ENCODE measurements at places on chromosomes 12 and 14. TPM values are rescaled to one million over a fixed set of nuclear protein-coding genes. Genes with fewer than 3 reads are reported as not detected.

GRCh38 chr14:69999261-69999674, 120.1 kb downstream of the SMOC1 start:
- DNase-seq: no peak

The PLEKHH1 gene
- 87.7 TPM for polyA plus RNA-seq

- DNase-seq: no peak
Observed at GRCh38 chr14:25461780-25462179, 411.8 kb upstream of the STXBP6 start.

The SENP1 gene
- polyA plus RNA-seq: 31.7 TPM

DNA sequence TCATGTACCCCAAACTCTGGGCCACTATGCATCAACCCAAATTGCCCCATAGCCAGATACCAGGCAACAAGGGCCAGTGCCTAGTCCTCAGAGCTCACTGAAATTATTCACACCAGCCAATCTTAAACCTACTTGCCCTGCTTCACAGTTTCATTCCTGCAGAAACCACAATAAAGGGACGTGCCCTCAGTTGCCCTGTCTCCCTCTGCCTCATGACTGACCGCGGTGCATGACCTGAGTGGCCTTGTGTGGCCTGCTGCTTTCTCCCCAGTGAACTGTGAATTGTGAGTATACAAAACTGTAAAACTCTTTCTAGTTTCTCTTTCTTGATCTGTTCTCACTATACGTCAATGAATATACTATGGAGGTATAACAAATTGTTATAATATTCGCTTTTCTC, 490.9 kb upstream of the MIS18BP1 start:
- no peak for DNase-seq

DNA sequence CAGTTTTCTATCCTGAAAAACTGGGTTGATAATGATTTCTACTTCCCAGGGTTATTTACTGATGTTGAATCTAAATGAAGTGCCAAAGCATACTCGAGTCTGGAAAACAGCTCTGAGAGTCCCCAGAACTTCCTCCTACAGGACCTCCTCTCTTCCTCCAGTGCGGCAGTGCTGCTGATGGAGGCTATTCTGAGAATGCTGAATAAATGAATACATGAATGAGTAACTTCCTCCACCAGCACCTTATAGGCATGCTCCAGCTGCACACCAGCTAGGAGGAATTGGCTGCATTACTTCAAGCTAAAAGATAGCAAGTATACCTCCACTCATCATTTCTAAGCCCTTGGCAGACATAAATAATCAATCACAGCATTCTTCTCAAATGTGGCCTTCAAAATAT, 448.8 kb upstream of the CCDC196 start:
- no peak for DNase-seq

The VAMP1 gene
- polyA plus RNA-seq: 13.5 TPM

GRCh38 chr12:83461336-83461935, 774.7 kb downstream of the TMTC2 start:
- DNase-seq: no peak

DNA sequence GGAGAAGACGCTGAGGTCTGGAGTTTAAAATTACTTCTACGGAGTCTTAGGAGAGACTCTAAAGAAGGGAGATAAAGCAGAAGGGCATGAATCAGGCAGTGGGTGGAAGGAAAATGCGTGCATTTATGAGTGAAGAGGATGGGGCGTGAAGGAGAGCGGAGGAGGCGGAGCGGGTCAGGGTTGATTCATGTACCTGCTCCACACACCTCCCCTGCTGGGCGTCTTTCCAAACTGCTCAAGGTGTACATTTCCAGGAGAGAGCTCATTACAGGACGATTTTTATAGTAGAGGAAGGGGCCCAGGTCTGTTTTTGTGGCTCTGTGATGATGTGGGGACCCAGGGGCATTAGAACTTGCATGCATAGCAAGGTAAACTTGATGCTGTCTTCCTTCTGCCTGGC, 65.0 kb upstream of the ASPG start:
- no peak for DNase-seq

The FAM222A gene
- polyA plus RNA-seq: 6.5 TPM

GRCh38 chr12:32171211-32171610, 64.6 kb downstream of the BICD1 start:
- no peak for DNase-seq

The KRT78 gene
- polyA plus RNA-seq: not detected

DNA sequence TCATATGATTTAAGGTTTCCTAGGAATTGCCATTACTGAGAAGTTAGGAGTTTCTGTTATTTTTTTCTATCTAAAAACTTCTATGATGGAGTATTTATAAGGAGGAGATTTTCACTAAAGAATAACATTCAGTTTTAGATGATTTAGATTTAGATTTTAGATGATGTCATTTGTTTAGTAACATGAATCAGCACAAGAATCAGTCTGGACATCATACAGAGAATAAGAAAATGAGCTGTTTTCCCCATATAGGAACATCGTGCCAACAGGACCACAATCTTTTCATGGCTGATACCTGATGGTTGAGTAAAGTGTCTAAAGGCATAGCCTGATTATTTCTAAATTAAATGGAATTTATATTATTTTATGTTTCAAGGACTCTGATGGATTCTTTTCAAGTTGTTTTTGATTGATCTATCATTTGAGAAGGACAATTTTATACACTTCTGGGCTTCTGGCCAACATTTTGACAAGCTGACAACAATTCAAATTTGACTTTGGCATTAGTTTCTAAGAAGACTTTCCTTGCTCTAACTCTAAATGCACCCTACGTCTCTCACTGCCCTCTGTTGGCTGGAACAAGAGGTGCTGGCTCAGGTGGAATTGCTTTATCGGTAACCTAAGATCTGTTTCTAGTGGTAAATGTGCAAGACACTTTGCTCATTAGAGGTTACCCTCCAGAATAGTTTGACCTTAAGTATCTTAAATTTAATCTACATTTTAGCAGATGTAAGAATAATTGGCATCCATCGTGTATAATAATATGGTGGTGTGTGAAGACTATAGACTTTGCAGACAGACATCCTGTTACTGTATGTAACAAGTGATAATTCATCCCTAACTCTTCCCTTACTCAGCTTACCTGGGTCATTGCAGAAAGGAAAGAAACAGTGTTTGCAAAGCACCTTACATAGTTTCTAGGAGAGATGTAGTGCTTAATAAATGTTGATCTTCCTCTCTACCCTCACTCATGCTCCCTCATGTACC, 42.8 kb upstream of the CPSF6 start:
- DNase-seq: no peak

The HHIPL1 gene
- polyA plus RNA-seq: 0.98 TPM

DNA sequence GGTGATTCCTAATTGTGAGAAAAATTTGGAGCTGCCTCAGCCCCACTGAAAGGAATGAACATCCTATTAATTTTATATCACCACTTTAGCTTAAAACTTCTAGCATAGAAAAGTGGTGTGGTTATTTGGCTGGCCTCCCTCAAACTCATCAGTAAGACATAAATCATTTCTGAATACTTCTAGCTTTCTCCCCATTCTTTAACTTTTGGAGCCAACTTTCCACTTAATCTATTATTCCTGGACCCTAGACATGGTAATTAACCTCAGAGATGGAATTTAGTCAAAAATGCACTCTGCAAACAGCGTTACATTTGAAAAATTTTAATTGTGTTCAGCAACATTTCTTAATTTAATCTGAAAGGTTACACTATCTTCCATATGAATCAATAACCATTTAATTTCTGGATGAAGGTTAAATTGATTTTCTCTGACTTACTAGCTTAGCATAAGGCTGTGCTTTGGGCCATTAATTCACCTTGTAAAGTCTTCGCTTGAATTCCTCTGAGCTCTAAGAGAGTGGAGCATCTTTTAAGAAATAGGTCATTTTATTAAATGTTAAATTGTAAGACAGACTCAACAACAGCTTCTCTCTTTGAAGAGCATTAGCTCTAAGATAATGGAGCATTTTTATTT, 753.6 kb upstream of the STXBP6 start:
- no peak for DNase-seq

The HOXC13 gene
- 0.05 TPM for polyA plus RNA-seq

The CACNA2D4 gene
- polyA plus RNA-seq: 1.9 TPM

DNA sequence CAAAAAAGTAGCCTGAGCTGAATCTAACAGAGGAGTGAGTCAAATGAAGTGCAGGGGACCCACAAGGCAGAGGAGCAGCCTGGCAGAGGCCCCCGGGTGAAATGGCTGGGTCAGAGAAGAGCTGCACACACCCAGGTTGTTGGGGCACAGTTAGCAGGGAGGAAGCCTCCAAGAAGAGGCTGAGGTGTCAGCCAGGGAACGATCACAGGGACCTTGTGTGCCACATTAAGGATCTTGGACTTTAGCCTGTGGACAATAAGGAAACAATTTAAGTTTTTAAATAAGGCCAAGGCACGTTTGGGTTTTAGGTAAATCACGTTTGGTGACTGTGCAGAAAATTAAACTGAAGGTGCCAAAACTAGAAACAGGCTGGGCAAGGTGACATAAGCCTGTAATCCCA, 35.1 kb downstream of the OR10P1 start:
- no peak for DNase-seq

DNA sequence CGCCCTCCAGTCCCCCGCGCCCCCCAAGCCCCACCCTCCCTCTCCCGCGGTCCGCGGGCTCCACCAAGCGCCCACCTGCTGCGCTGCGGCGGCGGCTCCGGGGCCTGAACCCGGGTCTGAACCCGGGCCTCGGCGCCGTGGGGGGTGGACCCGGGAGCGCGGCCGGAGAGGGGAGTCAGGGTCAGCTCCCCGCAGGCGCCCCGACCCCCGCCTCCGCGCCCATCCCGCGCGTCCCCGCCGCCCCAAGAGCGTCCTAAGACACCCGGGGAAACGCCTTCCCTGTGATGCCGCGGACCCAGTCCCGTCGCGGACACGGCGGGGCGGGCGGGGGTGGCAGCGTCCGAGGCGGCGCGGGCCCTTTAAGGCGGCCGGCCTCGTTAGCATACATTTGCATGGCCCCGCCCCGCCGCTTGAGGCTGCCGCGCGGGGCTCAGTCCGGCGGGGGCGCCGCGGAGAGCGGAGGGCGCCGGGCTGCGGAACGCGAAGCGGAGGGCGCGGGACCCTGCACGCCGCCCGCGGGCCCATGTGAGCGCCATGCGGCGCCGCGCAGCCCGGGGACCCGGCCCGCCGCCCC, at the start of gene MMP17:
MMP17 (plus strand) TSS at position 433 of the 574 bp plus-strand sequence; CDS start at position 535, 102 bp downstream.
- DNase-seq: no peak

GRCh38 chr14:71607056-71607455, 325.2 kb upstream of the RGS6 start:
- no peak for DNase-seq

DNA sequence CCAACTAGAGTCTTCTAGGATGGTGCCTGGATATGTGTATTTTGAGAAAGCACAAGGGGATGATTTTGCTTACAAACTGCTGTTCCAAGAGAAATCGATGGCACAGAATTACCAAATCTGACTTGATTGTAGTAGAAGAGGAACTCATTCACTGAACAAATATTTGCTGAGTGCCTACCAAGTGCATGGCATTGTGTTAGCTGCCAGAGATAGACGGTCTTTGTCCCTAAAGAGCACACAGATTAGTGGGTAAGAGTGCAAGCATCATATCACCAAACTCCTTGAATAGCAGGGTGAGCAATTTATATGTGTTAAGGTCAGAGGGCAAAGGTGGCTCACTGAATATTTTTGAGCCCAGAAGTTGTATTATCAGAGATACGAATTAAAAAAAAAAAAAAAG, 3.5 kb upstream of the FOXN3 start:
- DNase-seq: no peak

DNA sequence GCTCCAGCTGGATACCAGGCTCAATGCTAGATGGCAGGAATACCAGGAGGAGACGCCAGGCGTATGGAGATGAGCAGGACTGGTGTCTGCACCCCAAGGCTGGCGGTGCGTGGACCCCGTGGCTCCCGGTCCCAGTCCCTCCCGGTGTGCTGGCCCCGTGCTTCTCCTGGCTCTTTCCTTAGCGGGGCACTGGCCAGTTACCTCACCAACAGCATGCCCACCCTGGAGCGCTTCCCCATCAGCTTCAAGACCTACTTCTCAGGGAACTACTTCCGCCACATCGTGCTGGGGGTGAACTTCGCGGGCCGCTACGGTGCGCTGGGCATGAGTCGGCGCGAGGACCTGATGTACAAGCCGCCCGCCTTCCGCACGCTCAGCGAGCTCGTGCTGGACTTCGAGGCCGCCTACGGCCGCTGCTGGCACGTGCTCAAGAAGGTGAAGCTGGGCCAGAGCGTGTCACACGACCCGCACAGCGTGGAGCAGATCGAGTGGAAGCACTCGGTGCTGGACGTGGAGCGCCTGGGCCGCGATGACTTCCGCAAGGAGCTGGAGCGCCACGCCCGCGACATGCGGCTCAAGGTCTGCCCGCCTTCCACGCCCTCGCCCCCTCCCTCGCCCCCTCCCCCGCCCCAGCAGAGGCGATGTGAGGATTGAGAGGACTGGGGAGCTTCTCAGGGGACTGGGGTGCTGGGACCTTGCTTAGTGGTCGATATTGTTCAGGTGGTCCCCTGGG, 14.6 kb downstream of the VASH1 start:
- no peak for DNase-seq

DNA sequence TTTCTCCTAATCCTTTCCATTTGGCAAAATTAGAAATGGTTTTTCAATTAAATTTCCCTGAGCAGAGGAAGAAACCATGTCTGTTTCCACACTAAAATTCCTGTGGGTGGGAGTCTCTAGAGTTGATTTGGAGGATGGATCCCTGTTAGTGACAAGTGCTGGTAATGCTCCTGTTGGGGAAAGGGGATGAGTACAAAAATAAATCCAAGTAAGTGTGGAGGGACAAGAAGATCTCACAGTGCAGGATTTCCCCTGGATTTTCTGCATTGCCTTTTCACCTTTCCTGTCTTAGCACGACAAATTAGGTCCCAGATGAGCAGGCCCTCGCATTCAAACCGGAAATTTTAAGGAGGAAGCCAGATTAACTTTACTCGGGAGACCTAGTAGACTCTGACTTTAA, 107.5 kb downstream of the DAD1 start:
- DNase-seq: no peak

The BMP4 gene
- 44.5 TPM for polyA plus RNA-seq

The RNF212B gene
- 2.3 TPM for polyA plus RNA-seq

The DNAL1 gene
- 25.2 TPM for polyA plus RNA-seq

DNA sequence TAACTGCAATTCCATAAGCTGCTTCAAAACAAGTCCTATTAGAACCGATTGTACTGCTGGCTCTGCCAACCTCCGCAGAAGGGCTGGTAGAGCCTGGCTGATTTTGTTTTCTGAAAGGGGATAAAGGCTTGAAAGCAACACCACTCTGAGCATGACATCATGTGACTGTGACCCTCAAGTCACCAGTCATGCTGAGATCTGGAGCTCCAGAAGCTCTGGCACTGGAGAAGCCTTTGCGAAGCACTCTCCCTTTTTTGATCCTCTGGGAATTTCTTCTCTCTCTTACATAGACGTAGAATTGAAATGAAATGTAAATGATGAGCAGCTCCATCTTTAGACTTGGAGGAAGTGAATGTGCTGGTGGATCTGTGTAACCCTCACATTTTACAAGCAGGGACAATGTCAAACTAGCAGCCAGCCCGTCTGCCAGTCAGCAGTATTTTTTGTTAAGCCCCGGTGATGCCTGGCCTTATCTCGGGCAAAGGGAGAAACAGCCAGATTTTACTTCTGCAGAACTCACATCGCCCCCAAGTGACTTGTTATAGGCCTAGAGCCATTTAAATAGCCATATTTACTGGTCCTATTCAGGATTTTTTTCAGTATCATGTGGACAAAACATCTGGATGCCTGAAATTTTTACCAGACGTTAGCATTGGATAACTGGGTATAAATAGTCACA, 112.1 kb upstream of the NPAS3 start:
- no peak for DNase-seq

GRCh38 chr14:64326502-64326901, 32.3 kb upstream of the ESR2 start:
- DNase-seq: no peak

Data from left kidney (tissue), 8 donors.